ENCODE measurements at places on chromosomes 4 and X.
A peak's percentile ranks its signal among the peaks of the same experiment; 100 is the strongest.

- DNase-seq, result no peak
These were observed 549.1 kb upstream of the EPHA5 start for GRCh38 chr4:66219401-66219800.

- DNase-seq, result no peak
These were observed 124.8 kb upstream of the FAT1 start for GRCh38 chr4:186848437-186848836.

DNA sequence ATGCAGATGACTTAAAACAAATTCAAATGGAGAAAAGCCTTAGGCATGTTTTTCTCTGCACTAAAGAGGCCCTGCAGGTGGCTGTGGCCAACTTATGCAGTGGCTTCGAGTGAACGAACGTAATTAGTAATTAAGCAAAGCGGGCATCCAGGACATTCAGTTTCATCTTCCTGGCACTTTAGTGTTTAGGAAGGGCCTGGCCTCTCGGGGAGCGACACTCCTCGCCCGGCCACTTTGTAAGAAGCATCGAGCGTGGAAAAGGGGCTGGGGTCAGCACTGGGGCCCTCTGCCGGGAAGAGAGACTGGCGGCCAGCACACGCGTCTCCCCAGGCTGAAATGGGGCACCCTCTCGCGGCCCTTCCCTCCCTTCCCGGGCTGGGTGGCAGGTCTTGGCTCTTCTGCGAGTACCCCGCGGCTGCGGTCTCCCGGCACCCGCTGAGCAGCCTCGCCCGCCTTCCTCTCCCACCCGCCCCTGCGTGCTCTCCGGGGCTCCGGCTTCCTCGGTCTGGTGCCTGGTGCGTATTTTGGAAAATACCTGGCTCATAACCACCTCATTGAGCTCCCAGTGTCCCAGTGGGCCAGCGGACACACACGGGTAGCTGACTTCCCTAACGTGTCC lies 677 bp upstream of the CYP4V2 start:
- peak; percentile 51 for DNase-seq

- no peak for DNase-seq
These were observed 110.1 kb upstream of the MED14 start for GRCh38 chrX:40845331-40845911.

DNA sequence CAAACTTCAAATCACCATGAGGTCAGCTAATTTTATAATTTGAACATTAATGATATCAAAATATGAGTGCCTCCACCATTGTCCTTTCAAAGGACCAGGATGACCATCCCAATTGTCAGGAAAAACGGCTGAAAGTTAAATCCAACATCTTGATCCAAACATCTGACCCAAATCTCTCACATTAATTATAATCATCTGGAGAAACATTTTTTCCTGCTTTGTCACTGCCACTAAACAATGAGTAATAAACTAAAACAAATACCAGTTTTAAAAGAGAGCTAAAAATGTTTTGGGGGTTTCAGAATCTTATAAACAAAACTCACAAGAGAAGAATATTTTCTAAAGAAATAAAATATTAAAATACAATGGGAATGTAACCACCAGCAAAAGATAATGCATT lies 45.7 kb upstream of the NDST4 start:
- no peak for DNase-seq

GRCh38 chrX:55008571-55009358 lies 8.6 kb downstream of the APEX2 start:
- DNase-seq, result no peak

- no peak for DNase-seq
These were observed 312.9 kb downstream of the TRIML1 start for GRCh38 chr4:188452097-188452496.

- DNase-seq, result no peak
These were observed 53.7 kb downstream of the RASL11B start for GRCh38 chr4:52915730-52916300.

- peak; percentile 9 for DNase-seq
These were observed at the start of gene PDGFC for GRCh38 chr4:156971676-156972378. Gene PDGFC, minus strand, starts transcription at chr4:156971799. Its CDS starts 896 bp downstream, at chr4:156970903.

- no peak for DNase-seq
These were observed 17.2 kb downstream of the EDNRA start for GRCh38 chr4:147498031-147498660.

GRCh38 chr4:212438-213188 lies 88.3 kb downstream of the ZNF718 start:
- DNase-seq, result no peak

DNA sequence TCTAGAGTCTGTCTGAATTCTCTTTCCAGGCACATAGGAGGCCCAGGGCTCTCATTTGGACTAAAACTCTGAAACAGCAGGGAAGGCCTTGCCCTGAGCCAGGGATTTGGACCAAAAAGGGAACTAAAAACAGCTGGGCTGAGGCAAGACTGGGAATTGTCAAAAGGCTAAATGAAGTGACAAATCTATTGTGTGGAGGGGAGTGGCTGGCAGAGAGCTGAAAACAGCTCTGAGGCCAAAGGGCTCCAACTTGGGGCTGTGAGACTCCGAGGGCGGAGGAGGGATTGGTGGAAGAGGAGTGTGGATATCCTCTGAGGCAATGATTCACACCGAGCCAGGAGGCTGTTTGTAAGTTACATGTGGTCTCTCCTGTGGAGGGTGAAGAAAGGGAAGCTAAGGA lies 63.2 kb downstream of the PHEX start:
- no peak for DNase-seq

DNA sequence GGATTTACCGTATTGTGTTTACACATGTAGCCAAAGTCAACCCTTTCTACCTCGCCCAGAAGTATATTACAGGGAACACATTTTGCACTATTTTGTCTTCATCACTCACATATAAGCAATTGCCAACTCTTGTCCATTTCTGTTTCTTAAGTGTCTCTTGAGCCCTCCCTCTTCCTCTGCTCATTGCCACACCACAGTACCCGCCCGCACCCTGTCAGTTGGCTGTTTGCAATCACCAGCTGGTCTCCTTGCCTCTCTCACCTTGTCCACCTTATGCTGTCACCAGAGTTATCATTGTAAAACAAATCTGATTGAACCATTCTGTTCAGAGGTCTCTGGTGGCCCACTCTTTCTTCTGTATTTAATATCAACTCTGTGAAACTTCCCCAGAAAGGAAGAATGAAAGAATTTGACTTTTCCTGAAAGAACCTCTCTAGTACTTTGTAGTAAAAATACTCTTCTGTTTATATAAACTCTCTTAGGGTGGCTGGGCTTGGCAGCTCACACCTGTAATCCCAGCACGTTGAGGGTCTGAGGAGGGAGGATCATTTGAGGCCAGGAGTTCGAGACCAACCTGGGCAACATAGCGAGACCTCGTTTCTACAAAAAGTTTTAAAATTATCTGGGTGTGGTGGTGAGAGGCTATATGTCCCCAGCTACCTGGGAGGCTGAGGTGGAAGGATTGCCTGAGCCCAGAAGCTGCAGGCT lies 50.2 kb downstream of the ING2 start:
- no peak for DNase-seq

Data from stimulated activated naive CD8-positive, alpha-beta T cell treated with anti-CD3 and anti-CD28 coated beads, Interleukin-15, amount 100 ng/mL, for 72 hours (primary cell).